ENCODE measurements at places on chromosomes 3 and 15.

DNA sequence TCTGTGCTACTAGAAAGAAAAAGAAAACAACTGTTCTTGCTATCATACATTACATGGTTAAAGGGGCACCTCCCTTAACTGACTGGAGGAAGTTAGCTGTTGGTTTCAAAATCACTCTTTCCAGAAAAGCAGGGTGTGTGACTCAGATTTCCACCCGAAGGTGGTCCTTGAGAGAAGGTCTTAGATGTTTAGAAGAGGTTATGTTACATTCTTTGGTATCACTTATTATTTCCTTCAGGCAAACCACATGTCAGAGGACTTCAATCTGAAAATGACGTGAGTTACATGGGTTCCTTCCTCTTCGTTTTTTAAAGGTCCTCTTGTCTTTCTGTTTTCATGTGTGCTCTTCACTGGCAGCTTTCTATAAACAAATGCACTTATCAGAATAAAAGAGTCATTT, 307.9 kb upstream of the CBLB start:
- peak; percentile 29 for DNase-seq

DNA sequence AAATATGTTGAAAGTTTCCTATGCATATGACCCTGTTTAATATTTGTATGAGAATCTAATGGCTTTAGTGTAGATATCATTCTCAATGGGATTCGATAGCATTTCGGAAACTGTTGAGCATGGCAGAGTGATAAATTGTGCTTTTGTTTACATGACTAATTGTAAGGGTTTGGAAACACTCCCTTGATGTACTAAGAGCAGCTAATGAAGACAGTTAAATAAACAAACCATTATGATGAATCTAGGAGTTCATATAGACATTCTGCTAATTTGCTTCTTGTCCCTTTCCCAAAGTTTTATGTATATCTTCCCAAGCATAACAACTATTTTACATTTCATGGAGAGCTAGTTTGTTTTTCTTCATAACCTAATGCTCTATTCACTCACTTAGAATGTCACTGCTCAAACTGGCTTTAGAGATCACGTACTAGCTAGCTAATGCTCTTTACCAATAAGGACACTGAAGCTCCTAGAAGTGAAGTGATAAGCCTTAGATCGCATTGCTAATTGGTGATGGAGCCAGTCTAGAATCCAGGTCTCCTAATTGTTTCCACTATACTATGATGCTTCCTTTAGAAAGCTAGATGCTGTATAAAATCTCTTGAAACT, 140.8 kb downstream of the TP63 start:
- DNase-seq = no peak

- DNase-seq = no peak
These were observed 32.9 kb downstream of the PTPN23 start for GRCh38 chr3:47413751-47414150.

DNA sequence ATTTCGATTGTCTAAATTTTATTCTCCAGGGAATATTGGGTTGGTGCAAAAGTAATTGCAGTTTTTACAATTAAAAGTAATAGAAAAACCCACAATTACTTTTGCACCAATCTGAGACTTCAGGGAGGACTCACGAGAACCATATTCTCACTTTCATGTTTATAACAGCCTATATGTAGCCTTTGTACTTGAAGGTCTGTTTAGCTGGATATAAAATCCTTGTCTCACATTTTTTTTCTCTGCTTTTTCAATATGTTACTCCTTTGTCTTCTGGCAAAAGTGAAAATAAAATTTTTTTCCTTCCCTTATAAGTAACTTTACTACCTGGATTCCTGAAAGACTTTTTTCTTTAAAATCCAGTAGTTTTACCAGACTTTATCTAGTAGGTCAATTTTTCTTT, 9.2 kb downstream of the SIDT1 start:
- no peak for DNase-seq

DNA sequence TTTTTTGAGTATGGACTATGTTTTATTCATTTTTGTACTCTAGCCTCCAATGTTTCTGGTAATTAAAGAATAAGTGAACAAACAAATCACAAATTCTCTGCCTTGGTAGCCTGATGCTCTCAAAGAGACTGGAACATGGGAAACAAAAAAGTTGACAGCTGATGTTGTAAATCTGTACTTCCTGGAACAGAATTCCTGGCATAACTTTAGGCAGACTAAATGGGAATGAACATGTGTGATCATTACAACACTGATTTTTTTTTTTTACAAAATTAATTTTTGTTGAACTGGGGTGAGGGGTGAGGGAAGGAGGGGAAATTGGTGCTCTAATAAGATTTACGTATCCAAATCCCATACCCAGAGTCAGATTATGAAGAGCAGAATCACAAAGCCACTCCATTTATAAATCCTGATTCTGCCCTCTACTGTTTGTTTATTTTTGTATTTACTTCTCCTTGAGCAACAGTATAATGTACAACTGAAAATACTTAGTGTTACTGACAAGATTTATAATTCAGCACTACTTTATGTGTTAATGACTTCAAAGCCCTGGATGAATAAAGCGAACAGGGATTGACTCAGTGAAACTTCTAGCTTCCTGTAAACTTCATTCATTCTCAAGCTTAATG, 165.0 kb downstream of the FRMD5 start:
- no peak for DNase-seq

- no peak for DNase-seq
These were observed 24.6 kb downstream of the TRIP4 start for GRCh38 chr15:64412216-64412615.

- DNase-seq = peak; percentile 34
These were observed 665.4 kb upstream of the CBLB start for GRCh38 chr3:106534206-106534605.

DNA sequence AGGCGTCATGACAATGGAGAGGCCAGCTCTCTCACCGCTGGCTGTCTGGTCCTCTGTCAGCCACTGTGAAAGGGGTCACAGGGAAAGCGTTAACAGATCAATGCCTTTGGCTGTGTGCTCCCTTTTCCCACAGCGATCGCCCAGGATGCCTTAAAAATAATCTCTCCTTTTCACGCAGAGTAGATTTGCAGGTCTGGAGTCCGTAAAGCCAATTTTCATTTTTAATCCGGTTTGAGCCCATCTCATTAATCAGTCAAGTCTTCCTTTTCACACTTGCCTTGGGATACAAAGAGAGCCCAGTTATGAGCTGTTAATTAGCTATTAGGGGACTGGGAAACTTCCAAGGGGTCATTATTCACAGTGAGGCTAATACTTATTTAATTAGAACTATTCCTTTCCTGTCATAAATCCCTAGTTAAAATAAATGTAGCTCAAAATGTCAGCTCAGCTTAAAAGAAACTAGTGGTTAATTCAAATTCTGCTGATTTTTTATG, 104.3 kb upstream of the RASGRP1 start:
- DNase-seq = no peak

DNA sequence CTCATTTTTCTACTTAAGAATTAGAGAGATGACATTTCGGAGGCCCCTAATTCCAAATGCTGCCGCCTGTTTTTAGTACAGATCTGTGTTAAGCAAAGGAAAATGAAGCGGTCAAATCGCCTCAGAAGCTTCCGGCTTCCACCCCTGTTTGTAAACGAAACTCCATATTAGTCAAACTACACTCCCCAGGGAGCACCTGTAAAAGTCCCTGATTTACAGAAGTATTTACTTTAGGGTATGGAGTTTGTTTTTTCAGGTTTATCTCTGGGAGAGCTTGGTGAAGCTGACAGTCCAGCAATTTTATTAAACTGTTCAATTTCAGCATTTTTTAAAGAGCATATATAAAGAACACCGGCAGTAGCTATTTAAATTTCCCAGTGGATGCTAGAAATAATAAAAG, 319.8 kb downstream of the FHIT start:
- no peak for DNase-seq

GRCh38 chr3:23553353-23553752, 252.4 kb upstream of the UBE2E1 start:
- DNase-seq = no peak

DNA sequence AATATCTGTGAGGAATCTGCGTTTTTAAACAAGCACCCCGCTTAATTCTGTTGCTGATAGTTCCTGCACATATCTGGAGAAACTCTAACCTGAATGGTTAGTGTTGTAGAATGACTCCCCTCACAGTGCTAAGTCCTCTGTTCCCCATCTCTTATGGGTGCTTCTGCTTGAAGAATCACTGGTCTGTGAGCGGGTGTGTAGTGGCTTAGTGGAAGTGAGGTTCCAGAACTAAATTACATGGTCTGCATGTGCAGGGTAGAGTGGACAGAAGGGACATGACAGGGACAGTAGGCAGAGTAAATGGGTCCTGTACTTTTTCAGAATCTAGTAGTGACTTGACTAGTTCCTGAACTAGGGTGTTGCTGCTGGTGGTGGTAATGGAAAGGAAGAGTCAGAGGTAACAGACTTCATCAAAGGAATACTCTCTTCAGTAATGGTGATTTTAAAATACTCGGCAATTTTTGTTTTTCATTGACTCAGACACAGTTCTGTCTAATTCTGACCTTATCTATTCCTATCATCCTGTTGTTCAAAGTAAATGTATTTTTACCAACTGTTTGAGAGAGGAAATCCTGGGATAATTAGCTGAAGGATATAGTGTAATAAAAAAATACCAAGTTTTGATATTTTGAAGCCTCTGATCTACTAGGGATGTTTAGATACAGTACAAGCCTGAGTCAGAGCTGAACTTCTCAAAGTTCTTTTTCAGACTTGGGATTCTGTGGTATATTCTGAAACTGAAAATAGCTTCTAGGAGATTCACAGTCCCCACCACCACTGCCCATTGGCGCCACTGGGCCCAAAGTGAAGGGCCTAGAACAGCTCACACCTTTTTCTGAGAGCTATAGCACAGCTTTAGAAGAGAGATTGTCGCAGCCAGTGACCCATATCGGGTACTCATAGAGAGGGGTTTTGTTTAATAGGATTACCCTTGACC, 55.5 kb downstream of the FNDC3B start:
- no peak for DNase-seq

DNA sequence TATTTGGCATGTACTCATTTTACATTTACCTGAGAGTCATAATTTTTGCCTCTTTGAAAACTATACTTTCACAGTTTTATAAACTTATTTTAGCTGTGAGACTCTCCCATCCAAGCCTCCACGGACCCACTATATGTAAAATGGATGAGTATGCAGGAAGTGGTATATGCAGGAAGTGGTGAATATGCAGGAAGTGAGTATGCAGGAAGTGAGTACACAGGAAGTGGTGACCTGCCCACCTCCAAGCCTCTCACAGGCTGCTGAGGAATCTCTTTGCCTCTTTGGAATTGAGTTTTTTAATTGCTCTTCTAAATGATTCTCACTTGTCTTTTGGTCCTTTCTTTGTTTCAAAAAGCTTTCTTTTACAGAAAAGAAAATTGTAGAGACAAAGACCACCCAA, 85.2 kb downstream of the KBTBD8 start:
- no peak for DNase-seq

- DNase-seq = no peak
These were observed 175.1 kb downstream of the NFKBIZ start for GRCh38 chr3:102024270-102024904.

Data from stimulated activated CD8-positive, alpha-beta memory T cell treated with anti-CD3 and anti-CD28 coated beads, Interleukin-4, amount 100 ng/mL, for 4 hours (primary cell).